ENCODE measurements at places on chromosomes 12 and 14.

GRCh38 chr12:1796515-1797010 lies 23.8 kb upstream of the LRTM2 start:
- DNase-seq: peak; percentile 24

GRCh38 chr12:3323002-3323685 lies 167.9 kb upstream of the PRMT8 start:
- DNase-seq: no peak

GRCh38 chr12:32502693-32503502 lies 103.5 kb downstream of the FGD4 start:
- no peak for DNase-seq

- DNase-seq: no peak
Measured at GRCh38 chr14:86892152-86892956, 1100.6 kb downstream of the GALC start.

- no peak for DNase-seq
Measured at GRCh38 chr12:113970211-113970610, 4.1 kb upstream of the RBM19 start.

- no peak for DNase-seq
Measured at GRCh38 chr14:63910583-63911363, 58.0 kb downstream of the SYNE2 start.

- DNase-seq: no peak
Measured at GRCh38 chr12:6627616-6628015, 8.1 kb downstream of the LPAR5 start.

DNA sequence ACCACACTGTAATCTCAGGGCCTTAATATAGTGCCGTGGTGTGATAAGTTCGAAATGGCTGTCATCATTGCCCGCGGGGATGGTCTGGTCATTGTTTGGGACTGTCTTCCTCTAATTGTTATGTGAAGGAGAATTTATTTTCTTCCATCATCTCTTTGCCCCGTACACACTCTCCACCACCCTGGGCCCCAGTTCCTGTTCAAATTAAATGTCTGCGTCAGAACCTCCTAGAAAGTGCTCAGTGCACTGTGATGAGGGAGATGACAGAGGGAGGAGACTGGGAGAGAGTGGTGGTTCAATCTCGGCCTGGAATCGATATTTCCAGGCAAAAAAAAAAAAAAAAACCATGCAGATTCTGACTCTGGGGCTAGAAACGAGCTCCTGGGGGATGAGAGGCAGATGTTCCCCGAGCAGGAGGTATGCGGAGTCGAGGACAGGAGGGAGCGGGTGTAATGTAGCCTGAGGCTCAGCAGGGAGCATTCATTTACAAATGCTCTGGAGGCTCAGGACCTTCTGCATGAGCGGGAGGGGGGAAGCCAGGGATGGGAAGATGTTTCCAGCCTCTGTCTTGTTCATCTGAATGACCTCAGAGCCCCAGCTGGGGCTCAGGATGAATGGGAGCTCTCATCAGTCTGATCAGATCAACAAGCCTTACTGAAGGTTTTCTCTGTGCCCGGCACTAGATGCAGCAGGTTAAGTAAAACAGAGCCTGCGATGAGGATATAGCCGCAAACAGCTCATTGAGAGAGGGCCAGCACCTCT lies 219.5 kb downstream of the TBX5 start:
- DNase-seq: no peak

- DNase-seq: no peak
Measured at GRCh38 chr12:13362260-13362841, 165.8 kb downstream of the EMP1 start.

DNA sequence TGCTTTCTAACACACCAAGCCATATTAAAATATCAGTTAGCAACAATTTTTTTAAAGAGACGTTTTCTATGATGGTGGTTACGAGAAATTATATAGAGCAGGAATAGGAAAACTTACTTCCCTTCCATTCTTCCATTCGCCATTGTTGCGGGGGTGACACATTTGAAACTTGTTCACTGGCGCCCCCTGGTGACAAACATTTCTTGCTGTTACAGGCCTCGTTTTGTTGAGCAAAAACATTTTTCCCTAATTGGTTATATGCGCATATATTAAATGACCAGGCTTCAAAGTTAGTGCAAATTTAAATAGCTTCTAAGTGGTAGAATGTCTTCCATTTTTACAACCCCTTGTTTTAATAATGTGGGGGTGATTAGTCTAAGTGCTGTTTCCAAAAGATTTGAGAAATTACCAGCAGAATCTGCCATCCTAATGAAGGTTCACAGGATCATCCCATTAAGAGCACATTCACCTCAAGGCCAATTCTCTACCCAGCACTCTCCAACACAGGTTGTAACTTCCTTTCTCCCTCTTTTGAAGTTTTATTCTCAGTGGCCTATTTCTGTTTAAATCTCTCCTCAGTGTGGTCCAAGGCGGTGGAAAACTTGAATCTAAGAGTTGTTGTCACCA lies 1124.7 kb downstream of the FLRT2 start:
- DNase-seq: peak; percentile 5

- no peak for DNase-seq
Measured at GRCh38 chr14:81465507-81466228, 65.5 kb upstream of the STON2 start.

DNA sequence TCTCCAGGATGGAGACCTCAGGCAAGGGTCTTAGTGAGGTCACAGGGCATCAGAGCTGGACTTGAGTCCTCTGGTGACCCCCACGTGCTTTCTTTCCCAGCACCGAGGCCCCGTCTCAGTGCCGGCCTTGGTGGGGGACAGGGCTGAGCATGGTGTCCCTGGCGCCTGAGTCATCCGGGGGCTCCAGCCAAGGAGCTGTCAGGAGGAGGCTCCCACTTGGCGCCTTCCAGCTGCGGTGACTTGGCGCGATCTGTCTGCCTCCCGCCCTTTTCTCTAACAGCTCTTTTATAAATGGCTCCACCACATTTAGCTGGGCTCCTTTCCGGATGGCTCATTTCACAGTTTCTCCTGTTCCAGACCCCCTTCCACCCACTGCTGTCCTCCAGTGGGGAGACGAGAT lies 60.4 kb downstream of the PRMT8 start:
- no peak for DNase-seq

- no peak for DNase-seq
Measured at GRCh38 chr14:69214393-69214792, 23.1 kb downstream of the EXD2 start.

DNA sequence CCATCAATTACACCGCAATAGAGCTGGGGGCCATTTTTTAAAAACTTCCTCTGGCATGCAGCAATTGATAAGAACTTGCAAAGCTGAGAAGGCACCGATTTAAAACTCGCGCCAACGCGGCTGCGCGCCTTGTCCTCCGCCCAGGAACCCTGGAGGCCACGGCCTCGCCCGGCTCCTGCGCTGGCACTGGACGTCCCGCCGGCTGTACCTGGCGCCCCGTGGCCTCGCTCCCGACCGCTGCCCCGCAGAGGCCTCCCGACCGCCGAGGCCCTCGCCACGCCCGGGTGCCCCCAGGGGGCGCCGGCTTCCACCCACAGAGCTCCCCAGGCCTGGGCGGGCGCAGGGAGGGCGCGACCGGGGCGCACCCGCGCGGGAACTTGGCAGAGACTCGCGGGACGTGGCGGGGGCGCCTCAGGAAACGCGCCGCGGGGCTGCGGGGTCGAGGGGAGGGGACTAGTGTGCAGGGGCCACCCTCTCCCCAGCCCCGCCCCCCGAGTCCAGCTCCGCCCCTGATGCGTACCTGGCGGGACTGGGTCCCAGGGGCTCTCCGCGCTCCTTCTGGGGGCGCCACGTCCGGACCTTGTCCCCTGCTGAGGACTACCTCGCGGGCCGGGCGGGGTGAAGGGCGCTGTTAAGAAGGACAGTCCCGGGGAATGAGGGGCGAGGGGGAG lies 65.7 kb downstream of the TNFAIP2 start:
- DNase-seq: peak; percentile 5

- no peak for DNase-seq
Measured at GRCh38 chr14:26621364-26621763, 23.5 kb upstream of the NOVA1 start.

DNA sequence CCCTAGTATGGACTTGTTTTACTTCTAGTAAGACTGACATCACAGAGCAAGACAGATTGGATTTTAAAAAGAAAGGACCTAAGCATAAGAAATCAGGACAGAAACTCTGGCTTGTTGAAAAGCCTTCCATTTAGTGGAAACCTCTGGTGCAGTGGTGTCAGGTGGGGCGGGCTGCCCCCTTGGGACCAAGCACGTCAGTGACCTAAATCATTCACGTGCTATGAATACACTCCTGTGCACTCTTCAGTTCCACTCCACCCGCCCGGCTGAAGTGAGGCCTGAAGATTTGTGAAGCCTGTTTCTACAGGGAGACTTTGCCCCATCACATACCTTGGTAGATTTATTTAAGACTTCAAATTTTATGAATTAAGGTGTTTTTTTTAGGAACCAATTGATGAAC lies 58.2 kb upstream of the STRN3 start:
- DNase-seq: no peak

DNA sequence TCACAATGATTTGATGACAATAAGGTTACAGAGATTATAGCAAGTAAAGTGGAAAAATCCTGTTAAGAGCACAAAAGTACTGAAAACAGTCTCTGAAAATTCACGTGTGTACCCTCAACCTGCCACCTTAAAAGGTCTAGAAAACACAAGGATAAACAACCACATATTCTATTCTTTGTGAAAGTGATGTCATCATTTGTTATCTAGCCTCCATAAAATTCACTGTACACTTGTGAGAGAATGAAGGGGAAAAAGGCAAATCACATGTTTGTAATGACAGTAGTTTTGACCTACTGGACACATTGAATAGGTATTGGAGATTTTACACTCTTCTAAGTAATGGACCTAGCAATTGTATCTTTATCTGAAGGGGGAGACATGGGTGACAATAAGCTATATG lies 4.0 kb downstream of the PTGDR start:
- DNase-seq: no peak

- DNase-seq: no peak
Measured at GRCh38 chr14:61584331-61584741, 111.0 kb upstream of the HIF1A start.

DNA sequence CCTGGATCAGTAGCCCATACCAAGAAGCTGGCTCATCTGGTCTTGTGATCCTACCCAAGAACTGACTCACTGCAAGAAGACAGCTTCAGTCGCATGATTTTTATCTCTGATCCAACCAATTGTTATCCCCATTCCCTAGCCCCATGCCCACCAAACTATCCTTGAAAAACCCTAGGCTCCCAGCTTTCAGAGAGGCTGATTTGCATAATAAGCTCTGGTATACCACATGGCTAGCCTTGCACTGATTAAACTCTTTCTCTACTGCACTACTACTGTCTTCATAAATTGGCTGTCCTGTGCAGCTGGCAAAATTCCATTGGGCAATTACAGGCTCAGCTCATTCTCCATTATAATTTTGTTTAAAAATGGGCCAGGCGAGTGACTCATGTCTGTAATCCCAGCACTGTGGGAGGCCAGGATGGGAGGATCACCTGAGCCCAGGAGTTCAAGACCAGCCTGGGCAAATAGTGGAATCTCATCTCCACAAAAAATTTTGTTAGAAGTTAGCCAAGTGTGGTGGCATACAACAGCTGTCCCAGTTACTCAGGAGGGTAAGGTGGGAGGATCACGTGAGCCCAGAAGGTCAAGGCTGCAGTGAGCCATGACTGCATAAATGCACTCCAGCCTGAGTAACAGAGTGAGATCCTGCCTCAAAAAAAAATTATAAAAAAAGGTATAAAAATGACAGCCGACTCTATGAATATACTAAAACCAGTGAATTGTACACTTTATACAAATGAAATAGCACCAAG lies 76.7 kb upstream of the EIF5 start:
- DNase-seq: no peak

DNA sequence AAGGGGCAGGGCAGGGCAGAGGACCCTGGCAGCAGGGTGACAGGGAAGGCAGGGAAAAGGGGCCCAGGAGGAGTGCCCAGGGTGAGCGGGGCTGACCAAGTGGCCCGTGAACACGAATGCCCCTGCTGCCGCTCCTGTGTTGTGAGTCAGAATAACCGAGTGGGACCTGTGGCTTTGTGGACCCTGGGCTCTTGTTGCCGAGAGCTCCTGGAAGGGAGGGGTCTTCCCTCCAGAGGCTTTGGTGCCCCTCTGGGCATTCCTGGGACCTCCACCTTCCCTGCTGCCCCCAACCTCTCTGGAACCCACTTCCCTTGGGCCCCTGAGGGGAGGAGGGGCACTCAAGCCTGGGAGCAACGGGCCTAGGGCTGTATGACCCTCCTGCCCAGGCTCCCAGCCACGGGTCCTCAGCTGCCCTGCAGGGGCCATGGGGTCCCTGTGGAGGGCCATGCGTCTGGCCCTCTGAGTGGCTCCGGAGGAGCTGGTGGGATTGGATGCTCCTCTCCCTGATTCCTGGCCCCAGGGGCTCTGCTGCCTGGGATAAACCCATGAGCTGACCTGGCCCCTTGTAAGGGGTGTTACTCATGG lies 319.4 kb downstream of the TMEM121 start:
- DNase-seq: no peak

- DNase-seq: peak; percentile 22
Measured at GRCh38 chr14:67413806-67414769, 2.1 kb upstream of the PLEK2 start.

DNA sequence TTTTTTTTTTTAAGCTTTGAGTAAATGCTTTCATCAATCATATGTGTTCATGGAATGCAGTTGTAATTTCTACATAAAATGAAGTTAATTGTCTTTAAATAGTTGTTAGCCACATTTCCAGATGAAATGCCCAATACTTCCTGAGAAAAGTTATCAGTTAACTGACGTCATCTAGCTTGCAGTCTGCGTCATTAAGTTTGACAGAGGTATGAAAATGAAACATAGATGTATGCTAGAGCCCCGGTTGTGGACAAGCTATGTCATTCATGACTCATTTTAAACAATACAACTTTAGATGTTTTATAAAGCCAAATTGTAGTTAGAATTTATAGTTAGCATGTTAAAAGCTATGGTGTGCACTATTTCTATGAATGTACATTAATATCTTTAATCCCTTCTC lies 90.7 kb downstream of the PLEKHA5 start:
- no peak for DNase-seq

DNA sequence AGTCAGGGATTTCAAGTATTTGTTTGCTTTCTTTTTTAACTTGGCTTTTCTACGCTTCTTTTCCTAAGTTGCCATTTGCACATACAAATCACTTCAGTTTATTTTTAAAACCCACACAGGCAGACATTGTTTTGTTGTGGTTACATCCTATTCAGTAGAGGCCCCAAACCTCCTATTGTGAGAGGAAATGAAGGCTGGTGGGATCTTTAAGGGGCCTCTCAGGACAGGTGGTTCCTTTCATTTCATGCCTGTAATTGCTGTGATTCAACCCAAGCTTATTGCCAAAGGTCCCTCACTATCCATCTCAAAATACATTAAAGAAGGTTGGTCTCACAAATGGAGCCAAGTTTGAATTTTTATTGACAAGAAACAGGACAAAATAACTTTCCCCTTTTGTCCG lies 257.1 kb downstream of the ADAMTS20 start:
- no peak for DNase-seq

DNA sequence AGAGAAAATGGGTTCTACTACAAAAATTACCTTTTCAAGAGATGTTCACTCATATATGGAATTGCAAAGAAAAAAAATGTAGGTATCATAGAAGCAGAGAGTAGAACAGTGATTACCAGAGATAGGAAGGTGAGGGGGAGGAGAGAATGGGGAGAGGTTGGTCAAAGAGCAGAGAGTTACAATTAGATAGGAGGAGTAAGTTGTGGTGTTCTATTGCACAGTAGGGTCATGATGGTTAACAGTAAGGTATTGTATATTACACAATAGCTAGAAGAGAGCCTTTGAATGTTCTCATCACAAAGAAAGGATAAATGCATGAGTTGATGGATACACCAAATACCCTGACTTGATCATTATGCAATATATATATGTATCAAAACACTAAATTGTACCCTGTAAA lies 145.8 kb downstream of the TMEM117 start:
- no peak for DNase-seq

GRCh38 chr12:1250641-1251040 lies 259.6 kb downstream of the ERC1 start:
- DNase-seq: no peak

- no peak for DNase-seq
Measured at GRCh38 chr12:101552277-101552676, 42.5 kb upstream of the MYBPC1 start.
